ENCODE measurements at places on chromosomes 2 and 18. TPM values are rescaled to one million over a fixed set of nuclear protein-coding genes. Genes with fewer than 3 reads are reported as not detected.

Gene NDUFB3
- total RNA-seq = 46.2 TPM

Gene ACOXL
- 32.8 TPM for total RNA-seq

Gene SCN7A
- 39.8 TPM for total RNA-seq

Gene CACNB4
- total RNA-seq = 10.9 TPM
